ENCODE measurements at places on chromosomes 1 and 21.

DNA sequence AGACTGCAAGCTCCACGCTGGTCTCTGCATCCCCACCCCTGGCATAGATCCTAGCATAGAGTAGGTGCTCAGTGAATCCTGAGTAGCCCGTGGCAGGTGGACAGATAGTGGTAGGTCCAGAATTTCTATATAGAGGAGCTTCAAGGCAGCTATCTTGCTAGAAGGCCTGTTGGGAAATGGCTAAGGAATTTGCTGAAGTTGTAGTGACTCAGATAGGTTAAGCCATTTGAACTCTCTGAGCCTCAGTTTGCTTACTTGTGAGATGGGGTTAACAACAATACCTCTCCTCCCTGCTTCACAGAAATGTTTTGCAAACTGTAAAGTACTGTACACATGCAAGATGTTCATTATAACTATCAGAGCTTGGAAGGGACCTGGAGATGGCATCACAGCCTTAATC lies 23.4 kb upstream of the EPHB2 start:
- no peak for DNase-seq

GRCh38 chr1:75908717-75909152 lies 23.5 kb downstream of the ASB17 start:
- DNase-seq: peak; percentile 11

GRCh38 chr1:169460191-169460833 lies 25.4 kb downstream of the SLC19A2 start:
- DNase-seq: no peak

- no peak for DNase-seq
These were observed 1.1 kb upstream of the LCK start for GRCh38 chr1:32249831-32250525.

GRCh38 chr21:33878824-33879223 lies 36.8 kb downstream of the ATP5PO start:
- DNase-seq: no peak

GRCh38 chr1:241870336-241870735 lies 22.3 kb downstream of the EXO1 start:
- no peak for DNase-seq

- DNase-seq: no peak
These were observed 102.4 kb downstream of the BRINP2 start for GRCh38 chr1:177273141-177273540.

- no peak for DNase-seq
These were observed 826.1 kb downstream of the MRPL39 start for GRCh38 chr21:24781146-24781545.

DNA sequence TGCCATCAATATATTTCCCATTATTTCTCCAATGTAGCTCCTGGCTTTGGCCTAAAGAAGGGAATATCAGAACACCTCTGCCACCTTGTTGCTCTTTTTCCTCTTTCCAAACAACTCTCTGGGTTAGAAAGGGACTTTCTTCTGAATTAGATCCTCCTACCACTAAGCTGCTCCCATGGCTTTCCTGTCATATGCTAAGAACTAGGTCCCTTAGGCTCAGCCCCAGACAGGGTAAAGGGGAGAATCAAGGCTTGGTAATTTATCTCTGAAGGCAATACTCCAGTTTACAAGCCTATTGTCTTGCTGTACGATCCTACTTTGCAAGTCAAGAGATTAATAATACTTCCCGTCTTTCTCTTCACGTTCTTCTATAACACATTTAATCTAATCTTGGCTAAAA lies 373.2 kb upstream of the DAB1 start:
- no peak for DNase-seq

DNA sequence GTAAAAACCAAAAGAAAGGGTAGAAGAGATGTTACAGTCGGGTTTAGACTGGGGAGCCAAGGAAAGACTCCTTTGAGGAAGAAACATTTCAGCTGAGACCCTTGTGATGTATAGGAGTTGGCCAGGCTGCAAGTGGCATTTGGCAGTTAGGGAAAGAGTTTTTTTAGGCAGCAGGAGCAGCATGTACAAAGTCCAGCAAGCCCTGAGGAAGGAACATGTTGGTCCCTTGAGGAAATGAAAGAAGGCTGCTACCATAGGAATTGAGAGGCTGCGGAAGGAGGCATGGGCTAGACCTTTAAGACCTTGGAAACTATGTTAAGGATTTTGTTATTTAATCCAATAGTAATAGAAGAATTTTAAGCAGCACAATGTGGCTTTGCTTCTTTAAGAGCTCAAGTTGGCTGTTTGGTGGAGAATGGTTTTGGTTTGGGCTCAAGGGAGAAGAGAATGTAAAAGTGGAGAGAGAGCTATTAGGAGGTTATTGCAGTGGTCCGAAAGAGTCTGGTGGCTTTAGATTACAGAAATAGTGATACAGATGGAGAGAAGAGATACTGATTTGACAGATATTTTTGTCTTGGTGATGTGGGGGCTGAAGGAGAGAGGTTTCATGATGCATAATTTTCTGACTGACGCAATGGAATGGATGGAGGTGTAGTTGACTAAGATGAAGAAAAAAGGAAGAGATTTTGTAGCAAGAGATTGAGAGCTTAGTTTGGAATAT lies 26.6 kb downstream of the SMAP2 start:
- DNase-seq: no peak

Data from amniotic stem cell (primary cell).